ENCODE measurements at places on chromosomes 5 and 9.

DNA sequence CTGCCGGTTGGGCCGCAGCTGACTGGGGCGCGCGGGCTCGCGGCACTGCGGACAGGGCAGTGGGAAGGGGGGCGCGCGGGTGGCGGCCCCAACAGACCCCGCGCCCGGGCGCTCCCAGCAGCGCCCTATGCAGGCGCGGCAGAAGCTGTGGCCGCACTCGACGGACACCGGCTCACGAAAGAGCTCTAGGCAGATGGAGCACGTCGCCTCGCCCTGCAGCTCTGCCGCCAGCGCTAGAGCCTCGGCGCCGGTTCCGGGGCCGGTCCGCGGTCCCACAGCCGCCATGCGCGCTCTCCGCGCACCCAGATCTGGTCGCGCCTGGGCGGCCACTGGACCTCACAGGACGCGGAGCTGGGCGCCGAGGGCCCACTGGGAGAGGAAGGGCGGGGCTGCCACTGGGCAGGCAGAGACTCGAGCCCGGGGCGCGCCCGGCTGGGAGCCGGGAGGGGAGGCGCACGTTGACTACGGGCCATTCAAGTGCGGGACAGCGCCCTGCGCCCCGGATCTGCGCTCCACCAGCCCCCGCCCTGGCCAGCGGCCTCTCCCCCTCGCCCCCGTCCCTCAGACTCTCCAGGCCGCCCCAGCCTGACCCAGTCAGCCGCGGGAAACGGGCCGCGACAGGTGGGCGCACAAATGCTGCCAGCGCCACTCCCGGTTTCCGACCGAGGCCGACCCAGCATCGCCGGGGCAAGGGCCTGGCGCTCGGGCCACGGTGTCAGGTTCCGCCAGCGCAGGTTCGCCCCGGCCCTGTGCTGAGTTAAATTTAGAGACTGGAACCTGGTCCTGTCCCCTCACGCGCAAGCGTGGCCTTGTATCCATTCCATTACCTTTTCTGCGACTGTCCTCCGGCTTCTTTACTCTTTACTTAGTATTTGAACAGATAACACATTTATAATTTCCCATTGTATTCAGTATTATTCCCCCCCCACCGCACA, at the start of gene TRIM7:
TRIM7 (minus strand) TSS at position 371 of the 935 bp plus-strand sequence; CDS start at position 285, 86 bp downstream.
- no peak for DNase-seq

- peak; percentile 63 for DNase-seq
Observed at GRCh38 chr9:86041311-86041741, 58.0 kb downstream of the GOLM1 start.

- DNase-seq = peak; percentile 25
Observed at GRCh38 chr5:126869005-126869451, 92.1 kb downstream of the LMNB1 start.

DNA sequence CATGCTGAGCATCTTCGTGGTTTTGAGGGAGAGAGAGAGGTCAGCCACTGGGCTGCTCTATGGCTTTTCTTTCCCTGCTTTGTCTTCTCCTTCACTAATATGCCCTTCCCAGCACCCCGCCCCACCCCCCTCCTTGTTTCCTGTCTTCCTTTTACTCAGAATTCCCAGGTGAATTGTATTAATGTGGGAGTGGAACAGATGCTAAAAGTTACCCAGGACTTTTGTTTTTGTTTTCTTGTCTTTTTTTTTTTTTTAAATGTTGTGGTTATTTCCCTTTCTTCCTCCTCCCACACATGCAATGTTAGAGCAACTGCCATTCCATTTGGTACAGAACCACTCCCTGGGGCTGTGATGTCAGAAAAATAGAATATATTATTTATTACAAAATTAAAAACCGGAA, 442.7 kb upstream of the CD180 start:
- DNase-seq = no peak

DNA sequence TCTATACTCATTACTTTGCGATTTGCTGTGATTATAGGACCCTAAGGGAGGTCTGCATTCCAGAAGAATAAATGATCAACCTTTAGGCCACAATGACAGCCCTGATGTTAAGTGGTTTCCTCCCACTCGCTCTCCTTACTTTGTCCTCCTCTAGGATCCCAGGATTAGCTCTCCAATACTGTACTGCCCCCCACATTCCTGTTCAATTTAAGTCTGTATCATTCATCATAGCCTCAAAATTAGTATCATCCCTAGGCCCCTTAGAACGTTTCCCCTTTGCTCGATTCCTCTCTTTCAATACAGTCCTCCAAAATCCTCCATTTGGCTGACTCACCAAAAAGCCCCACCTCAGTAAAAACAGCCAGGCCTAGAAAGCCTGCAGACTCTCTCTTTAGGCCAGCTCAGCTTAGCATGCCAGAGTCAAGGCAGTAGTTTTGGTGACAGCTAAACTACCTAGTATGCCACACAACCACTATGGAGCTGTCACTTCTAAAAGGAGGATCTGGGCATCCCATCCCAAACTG, 24.4 kb downstream of the RNF145 start:
- DNase-seq = peak; percentile 97

- DNase-seq = peak; percentile 99
Observed at GRCh38 chr5:61301341-61302199, 30.5 kb upstream of the ZSWIM6 start.

GRCh38 chr5:178223828-178224335, 8.7 kb downstream of the PHYKPL start:
- DNase-seq = no peak

DNA sequence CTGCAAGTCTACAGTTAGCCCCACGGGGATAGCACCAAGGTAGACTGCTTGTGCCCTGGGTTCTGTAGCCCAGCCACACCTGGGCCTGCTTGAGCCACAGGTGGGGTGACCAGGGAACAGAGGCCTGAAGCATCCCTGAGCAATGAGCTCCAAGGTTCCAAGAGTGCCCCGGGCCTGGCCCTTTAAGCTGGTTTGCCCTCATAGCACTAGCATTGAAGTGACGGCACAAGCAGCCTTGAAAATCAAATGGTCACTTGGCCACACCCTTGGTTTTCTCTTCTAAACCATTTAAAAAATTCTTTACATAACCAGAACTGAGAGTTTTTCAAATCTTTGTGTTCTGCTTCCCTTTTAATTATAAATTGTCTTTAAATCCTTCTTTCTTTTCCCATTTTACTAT, 24.7 kb downstream of the FBXO10 start:
- DNase-seq = no peak

DNA sequence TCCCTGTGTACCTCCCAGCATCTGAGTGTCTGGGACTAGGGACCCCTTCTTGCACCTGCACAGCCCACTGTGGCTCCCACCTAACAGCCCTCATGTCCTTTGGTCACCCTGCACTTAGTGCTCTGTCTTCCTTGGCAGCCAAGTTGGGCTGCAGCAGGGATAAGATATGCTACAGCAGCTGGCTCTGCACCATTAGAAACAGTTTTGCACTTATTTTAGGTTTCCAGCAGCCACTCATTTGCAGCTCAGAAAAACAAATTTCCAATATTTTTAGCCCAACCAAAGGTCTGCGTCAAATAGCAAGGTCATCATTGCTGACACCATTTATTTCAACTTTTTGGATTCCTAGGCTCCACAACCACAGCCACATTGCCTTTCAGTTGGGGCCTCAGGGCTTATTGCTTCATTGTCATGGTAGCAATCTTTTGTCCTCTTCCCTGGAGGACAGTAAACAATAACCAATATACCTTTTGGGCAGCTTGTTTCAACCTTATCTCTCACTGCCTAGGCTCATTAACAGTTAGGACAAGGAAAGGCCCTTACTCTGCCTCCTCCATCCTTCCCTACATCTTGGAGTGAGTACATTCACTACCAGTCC, 263.9 kb downstream of the COX7C start:
- no peak for DNase-seq

- DNase-seq = no peak
Observed at GRCh38 chr5:154737667-154738320, 17.4 kb upstream of the LARP1 start.

DNA sequence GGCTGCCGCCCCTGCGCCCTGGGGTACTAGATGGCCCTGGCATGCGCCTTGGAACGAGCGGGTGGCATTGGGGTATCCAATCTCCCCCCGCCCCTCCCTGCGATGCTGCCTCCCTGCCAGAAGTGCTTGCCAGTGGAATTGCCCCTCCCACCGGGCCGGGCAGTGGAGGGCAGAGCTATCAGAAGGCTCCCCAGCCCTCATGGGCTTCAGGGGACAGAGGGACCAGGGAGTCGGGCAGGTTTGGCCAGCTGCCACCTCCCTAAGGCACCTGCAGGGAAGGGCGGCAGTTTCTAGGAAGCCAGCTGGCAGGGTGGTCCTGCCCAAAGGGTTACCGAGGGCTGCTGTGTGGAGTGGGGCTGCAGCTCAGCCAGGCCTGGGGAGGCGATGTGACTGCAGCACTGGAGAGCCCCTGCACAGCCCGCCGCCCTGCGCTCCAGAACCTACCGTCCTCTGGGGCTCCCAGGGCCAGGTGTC, 52.8 kb upstream of the EGFL7 start:
- DNase-seq = no peak

GRCh38 chr5:89473196-89473595, 590.2 kb upstream of the MEF2C start:
- peak; percentile 27 for DNase-seq

DNA sequence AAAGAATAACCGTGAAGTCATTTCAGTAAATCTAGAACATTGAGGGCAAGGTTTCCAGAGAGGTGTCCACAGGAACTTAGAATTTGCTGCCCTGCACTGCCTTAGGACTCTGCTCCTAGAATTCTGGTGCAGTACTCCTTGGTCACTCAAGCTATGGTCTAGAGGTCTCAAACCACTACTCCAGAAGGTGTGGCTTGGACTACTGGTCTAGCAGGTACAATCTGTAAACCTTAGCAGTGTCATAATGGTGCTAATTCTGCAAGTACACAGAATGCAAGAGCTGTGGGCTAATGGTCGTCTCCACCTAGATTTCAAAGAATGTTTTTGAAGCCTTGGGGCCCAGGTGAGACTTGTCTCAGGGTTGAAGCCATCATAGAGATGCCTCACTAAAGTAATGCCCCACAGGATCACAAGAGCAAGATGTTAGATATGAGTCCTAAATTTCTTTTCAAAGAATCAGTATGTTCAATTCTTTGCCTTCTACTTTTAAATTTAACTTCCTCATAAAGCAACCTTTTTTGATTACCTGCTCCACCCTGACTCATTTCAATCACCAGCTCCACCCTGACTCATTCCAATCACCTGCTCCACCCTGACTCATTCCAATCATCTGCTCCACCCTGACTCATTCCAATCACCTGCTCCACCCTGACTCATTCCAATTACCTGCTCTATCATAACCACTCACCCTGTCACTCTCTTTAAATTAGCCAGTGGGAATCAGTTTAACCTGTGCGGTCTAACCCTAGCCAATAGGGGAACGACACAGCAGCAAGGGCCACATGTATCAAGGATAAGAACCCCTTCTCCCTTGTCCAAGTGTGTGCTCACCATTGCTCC, 1111.8 kb upstream of the ACO1 start:
- no peak for DNase-seq

GRCh38 chr5:102341681-102342288, 45.7 kb upstream of the SLCO4C1 start:
- no peak for DNase-seq

- peak; percentile 6 for DNase-seq
Observed at GRCh38 chr5:152689250-152689711, 284.2 kb upstream of the NMUR2 start.

- no peak for DNase-seq
Observed at GRCh38 chr5:135383803-135384495, 15.1 kb downstream of the MACROH2A1 start.

DNA sequence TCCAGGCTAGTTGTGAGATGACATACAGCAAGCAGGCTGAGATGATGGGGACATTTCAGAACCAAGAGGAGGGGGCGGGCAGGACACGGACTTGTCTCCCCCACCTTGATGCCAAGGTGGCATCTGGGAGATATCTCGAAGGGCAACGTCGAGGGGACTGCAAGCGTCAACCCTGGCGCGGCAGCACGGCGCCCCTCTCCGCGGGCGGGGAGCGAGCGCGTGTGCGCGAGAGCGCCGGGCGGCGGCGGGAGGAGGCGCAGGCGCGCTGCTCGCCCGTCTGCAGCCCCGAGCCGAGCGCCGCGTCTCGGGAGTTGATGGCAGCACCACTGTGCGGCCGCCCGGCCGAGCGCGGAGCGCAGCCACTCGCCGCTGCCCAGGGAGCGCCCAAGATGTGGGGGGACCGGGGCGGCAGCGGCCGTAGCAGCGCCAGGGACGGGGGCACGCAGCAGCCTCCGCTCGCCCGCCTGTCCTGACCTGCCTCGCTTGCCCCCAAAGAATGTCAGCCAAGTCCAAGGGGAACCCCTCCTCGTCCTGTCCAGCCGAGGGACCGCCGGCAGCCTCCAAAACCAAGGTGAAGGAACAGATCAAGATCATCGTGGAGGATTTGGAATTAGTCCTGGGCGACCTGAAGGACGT, at the start of gene PRR16:
PRR16 (plus strand) TSS at position 310 of the 636 bp plus-strand sequence.
- peak; percentile 52 for DNase-seq

- DNase-seq = no peak
Observed at GRCh38 chr5:147072622-147073021, 162.2 kb upstream of the STK32A start.

- no peak for DNase-seq
Observed at GRCh38 chr9:92208693-92209524, 84.6 kb downstream of the IARS1 start.

- no peak for DNase-seq
Observed at GRCh38 chr9:79896390-79896980, 324.7 kb downstream of the TLE4 start.

DNA sequence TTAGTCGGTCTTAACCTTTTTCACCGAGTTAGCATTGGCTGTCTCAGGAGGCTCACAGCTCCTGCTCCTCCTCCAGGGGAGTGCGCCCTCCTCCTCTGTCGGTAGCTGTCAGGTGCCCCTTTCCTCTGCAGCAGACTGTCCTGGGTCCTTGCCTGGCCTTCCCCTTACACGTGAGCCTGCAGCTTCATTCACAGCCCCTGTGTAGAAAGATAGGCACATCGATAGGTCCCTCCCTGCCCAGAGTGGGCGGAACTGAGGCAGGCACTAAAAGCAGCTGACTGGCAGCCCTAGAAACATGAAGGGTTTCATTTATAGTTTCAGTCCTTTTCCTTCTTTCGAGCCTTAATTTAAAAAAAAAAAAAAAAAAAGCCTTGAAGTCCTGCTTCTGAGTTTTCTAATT, 17.2 kb downstream of the TENT4A start:
- DNase-seq = no peak

DNA sequence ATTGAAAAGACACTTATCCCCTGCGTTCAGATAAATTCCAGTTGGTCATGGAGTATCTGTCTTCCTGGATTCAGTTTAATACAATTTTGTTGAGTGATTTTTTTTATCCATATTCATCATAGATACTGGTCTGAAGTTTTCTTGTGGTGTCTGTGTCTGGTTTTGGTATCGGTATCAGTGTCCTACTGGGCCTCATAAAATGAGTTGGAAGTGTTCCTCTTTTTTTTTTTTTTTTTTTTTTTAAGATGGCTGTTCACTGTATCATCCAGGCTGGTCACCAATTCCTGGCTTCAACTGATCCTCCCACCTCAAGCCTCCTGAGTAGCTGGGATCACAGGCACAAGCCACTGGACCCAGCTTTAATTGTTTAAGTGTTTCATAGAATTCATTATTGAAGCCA, 2.9 kb upstream of the CAMSAP1 start:
- DNase-seq = no peak
